ENCODE measurements at places on chromosomes 13 and 19.

DNA sequence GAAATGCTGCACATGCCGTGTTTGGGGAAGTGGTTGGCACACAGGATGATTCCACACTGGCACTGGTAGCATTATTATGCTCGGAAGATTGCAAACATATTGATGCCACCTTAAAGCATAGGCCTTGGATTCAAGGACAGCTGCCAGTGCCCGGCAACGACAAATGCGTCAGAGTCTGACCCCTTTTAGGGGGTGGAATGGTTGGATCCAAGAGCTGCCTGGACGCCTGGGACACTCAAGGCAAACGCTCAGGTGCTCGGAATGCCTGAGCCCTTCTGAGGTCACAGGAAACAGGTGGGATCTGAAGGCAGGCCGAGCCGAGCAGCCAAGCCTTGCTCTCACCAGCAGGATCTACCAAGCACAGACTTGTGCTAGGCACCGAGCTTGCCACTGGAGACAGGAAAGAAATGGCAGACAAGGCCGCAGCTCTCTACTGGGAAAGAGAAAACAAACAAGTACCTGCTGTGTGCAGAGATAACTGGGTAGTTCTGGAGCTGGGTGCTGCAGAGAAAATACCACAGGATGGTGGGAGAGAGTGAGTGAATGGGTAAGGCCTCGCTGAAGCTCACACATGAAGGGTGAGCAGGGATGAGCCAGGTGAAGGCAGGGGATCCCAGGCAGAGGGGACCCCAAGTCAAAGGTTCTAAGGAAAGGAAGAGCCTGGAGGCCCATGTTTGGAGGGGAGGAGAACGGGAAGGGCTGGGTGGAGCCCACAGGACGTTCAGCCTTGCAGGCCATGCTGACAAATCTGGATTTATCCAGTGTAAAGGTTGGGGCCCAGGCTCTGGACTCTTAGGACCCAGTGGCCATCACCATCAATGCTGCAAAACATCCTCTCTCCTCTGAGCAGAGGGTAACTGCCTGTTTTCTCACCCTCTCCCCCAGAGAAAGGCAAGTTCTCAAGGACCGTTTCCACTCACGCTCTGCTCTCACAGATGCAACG is 9.2 kb downstream of the RANBP3 start:
- no peak for DNase-seq

- DNase-seq, result no peak
Measured at GRCh38 chr13:112700291-112701060, 10.6 kb downstream of the ATP11A start.

- no peak for DNase-seq
Measured at GRCh38 chr13:89267734-89268133, 1596.6 kb downstream of the SLITRK5 start.

DNA sequence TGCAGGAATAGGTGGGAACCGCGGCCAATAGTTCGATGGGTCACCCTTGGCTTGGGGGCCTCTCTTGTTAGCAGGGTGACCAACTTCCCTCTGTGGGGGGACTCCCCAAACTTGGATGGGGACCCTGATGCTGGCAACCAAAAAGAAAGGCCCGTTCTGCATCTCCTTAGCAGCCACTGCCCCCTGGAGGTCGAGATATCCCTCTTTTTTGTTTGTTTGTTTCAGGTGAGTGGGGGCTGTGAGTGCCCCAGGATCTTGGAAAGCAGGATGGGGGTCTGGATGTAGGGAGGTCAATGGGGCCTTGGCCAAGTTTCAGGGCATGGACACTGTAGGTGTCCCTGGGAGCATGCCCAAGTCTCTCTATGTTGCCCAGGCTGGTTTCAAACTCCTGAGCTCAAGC is 7.7 kb upstream of the CRTC1 start:
- DNase-seq, result no peak

GRCh38 chr13:112392719-112393118 is 16.6 kb downstream of the SPACA7 start:
- no peak for DNase-seq

DNA sequence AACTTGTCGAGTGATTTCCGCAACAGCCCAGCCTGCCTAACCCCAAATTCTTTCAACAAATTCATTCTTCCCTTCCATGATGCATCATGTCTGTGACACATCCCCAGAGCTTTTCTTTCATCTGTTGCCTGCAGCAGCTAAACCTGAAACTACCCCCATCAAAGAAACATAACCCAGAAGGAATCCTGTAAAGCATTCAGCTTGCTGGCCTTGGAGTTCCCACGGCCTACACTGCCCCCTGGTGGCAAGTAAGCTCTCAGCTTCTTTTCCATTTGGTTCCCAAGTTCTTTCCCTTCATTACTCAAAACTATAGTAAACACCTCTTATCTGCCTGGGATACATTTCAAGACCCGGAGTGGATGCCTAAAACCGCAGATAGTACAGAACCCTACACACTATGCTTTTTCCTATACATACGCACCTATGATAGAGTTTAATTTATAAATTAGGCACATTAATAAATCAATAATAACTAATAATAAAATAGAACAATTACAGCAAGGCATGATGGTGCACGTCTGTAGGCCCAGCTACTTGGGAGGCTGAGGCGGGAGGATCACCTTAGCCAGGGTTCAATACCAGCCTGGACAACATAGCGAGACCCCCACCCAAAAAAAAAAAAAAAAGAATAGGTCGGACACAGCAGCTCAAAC is 7.4 kb downstream of the ETHE1 start:
- peak; percentile 76 for DNase-seq

DNA sequence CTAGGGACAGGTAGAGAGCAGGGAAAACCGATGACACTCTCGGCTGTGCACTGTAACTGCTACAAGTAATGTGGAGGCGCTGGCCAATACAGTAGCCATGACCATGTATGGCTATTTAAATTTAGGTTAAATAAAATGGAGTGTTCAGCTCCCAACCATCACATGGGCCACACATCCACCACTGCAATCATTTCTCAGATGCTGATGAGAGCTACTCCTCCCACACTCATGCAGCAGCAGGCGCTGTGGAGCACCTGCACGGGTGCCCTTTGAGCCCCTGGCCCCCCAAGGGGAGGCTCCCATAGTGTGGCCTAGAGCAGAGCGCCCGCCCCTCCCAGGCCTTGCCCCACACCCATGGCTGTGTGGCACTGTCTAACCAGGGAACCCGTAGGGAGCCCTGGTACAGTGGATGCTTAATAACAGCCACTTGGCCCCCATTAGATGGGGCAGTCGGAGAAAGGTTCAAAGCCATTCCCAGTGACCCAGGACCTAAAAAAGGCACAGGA is 6.0 kb downstream of the ACP4 start:
- DNase-seq, result no peak

GRCh38 chr13:108104736-108105135 is 110.6 kb downstream of the LIG4 start:
- DNase-seq, result no peak

- DNase-seq, result no peak
Measured at GRCh38 chr13:34816245-34816884, 125.7 kb upstream of the NBEA start.

- DNase-seq, result no peak
Measured at GRCh38 chr13:99725644-99726043, 224.4 kb downstream of the TM9SF2 start.

DNA sequence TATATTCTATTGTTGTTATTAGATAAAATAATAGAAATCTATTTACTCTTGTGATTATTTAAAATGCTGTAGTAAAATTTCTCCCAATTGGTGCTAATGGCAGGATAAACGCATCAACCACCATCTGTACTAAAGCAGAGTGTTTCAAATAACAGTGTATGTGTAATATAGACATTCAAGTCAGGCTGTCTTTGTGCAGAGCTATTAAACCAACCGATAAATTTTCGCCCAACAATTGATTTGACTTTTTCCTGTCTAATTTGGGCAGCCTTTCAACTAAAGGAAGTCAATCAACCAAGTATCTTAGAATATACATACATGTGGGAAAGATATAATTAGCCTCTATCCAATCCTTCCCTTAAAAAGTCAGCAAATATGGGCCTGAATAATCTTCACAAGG is 5.8 kb downstream of the AMER2 start:
- DNase-seq, result no peak

GRCh38 chr13:95684418-95684817 is 7.5 kb downstream of the DNAJC3 start:
- DNase-seq, result no peak
